Caki2 (cell line): ENCODE measurements at places on chromosomes 2 and 18. TPM values are rescaled to one million over a fixed set of nuclear protein-coding genes. Genes with fewer than 3 reads are reported as not detected.

DNA sequence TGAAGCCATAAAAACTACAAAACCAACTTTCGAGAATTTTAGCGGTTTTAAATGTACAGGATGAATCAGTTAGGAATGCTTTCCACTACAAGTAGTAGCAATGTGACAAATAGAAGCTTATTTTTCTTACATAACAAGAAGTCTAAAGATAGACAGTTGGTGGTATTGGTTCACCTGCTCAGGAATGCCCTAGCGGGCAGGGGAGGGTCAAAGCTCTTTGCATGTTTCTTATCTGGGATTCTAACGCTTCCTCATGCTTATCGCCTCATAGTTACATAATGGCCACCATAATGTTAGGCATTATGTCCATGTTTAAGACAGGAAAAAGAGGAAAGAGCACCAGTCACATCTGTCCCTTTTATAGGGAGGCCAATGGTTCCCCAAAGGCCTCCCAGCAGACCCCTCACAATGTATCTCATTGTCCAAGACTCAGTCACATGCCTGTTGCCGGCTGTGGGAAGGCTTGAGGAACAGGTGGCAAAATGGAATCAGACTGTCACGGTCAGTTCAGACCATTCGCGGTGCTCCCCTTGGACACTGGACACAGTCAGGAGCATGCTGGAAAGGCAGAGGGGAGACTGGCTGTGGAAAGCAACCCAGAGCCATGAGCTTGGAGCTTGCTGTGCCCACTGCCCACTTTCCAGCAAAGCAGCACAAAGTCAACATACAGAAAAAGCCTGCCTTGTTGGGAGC is 69.4 kb upstream of the ODC1 start:
- no peak for DNase-seq

GKN1 gene
- not detected in 2 replicates for total RNA-seq

DNA sequence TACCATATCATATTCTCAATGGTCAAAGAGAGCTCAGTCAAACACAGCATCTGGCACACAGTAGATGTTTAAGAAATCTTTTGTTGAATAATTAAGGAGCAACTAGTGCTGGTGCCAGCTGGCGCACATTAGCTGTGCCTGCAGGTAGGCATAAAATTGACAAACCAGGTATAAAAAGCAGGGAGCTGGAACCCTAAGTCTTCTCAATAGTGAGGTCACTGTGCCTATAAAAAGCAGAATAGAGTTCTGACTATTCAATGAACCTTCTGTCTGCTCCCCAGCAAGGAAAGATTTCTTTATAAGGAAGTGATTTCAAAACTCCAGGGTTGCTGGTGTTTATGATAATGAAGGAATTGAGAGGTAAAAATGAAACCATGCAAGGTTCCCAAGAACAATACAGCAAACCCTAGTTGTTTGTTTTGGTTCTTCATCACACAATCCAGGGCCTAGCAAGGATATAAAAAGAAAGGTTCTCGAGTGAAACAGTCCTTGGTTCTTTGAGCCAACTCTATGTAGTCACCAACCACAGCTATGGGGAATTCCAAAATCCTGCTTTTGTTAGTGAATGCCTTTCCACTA is 76.1 kb downstream of the THADA start:
- DNase-seq: peak; percentile 82

ADCYAP1 gene
- not detected in 2 replicates for total RNA-seq

DNA sequence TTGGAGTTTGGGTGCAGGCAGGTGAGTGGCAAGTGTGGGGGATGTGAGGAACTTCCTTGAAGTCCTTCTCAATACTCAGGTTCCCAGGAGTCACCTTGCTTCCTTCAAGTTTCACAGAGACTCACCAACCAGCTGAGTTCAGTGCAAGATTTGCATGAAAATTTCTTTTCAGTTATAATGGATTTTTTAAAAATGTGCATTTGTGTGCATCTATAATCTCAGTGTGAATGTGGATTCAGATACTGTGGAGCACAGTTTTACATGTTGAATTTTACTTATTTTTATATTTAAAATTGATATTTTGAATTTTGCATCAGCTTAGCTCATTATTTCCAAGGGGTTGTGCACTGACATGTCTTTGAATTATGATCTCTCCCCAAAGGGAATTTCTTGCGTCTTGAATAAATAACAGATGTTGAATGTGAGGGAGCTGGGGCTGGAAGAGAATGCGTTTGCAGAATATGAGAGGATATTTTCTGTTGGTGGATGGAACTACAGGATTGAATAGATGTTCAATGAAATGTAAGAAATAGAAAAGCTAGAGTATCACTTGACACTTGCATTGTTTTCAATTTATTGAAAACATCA is 184.3 kb downstream of the RPRM start:
- no peak for DNase-seq

- DNase-seq: no peak
These were observed 1.7 kb downstream of the ECEL1 start for GRCh38 chr2:232485757-232486557.

GRCh38 chr2:32938934-32939333 is 7.8 kb upstream of the LTBP1 start:
- no peak for DNase-seq

- DNase-seq: no peak
These were observed 46.0 kb upstream of the MBP start for GRCh38 chr18:77178559-77178958.

DNA sequence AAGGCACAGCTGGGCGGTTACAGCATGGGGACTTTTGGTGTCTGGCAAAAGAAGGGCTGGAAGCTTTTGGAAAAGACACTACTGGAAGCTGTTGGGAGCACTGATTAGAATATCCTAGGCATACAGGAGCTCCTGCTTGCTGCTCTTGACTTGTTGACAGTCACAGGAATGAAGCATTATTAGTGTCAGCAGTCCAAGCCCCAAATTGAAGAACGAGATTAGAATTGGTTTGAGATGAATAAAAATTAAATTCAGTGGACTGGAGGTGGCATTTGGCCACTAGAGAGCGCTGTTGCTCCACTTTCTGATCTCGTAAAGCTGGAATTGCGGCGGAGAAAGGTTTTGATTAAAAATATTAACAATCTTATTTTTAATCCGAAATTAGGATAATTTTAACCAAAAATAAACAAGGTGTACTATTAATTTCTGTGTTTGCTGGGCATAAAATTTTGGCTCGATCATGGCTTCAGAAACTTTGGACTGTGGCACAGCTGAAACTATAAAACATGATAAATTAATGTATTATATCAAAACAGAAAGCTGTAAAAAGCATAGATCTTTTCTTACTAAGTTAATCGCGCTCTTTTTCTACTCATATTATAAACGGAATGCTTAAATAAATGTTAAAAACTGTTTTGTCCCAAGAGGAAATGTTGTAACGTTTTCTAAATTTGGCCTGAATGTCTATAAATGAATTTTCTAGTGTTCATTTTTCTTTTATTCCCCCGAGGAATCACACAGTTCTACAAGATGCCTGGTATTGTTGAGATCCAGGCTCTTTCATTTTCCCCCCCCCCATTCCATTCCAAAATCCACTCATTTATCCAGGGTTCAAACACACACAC is 2.4 kb upstream of the HOXD8 start:
- DNase-seq: no peak

GRCh38 chr18:49548229-49548636 is 13.6 kb upstream of the LIPG start:
- DNase-seq: peak; percentile 36

- no peak for DNase-seq
These were observed 881 bp downstream of the PIKFYVE start for GRCh38 chr2:208266936-208267335.

DNA sequence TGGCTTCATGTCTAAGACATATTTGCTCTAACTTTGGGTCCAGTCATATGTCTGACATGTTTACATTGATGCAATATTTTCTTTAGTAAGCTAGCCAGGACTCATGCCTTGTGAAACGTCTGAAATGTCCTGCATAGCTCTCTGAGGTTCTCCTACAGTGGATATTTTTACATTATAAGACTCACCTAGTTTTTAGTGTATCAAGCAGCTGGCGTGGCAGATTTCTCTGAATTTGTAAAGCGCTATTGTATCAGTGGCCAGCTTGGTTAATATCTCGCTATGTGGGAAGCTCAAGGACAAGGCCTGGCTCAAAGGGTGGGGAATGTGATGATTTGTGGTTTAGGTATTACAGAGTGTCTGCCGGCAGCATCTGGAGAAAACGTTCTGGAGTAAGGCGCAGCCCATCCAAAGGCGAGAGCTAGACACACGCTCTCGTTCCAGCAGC is 164.3 kb downstream of the LTBP1 start:
- no peak for DNase-seq

DNA sequence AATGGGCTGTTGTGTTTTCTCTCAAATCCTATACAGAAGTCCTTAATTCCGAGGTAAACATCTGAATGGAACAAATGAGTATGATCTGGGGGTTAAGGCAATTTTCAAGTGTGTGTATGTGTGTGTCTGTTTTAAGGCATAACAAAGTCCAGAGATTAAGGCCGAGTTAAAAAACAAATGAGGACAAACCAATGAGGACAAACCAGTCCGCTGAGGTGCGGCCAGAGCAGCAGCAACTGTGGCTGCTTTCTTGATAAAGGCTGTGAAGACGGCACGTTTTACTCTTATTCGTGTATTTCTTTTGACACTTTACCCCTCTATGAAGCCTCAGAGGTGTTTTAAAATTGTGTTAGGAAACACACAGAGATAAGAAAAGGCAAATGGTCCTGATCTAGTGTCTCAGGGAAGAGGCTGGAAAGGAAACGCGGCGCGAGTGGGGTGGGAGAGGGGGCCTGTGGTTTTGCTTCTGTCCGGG is 495 bp upstream of the GULP1 start:
- no peak for DNase-seq

DNA sequence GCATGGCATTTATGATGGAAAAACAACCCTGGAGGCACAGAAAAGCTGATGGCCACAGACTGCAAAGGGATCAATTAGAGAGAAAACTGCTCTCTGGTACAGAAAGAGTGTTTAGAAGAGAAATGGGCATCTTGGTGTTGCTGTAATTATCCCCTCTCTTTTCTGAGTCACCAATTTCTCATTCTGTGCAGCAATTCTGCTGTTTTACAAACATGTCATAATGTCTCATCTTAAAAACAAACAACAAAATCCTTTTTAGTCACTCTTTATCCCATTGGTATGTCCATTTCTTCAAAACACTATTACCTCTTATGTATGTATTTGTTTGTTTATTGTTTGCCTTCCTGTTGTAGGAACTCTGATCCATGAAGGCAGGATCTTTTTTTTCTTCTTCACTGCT is 73.9 kb upstream of the HK2 start:
- no peak for DNase-seq

DNA sequence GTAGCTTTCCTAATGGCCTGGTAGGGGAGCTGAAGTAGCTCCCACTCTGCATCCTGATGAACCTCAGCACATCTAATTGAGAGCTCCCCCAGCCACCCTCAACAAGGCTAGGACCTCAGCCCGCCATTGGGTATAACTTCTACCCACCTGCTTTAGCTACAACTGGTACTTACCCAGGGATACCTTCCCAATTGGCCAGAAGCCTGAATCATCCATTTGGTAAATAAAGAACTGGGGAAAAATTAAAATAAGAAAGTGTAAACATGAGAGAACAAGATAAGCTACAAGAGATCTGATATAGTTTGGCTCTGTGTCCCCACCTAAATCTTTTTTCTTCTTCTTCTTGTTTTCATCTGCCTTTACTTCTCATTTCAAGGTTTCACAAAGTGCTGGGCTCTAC is 372.0 kb downstream of the CMPK2 start:
- no peak for DNase-seq

DNA sequence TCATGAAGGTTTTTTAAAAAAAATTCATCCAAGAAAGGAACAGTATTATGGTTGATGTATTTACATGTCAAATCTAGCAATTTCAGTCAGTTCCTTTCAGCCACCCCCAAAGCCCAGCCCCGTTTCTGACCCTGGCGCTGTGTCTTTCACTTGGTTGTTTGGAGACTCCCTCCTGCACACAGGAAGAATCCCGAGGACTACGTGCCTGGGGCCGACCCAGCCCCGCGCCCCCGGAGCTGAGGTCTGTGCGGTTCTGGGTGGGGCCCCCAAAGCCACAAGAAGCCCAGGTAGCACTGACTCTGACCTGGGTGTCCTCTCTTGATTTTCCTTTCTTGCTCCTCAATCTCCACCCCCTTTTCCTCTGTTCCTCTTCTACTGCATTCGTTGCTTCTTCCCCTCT is 49.1 kb downstream of the TRAPPC12 start:
- no peak for DNase-seq

REG3A gene
- not detected in 2 replicates for total RNA-seq

DNA sequence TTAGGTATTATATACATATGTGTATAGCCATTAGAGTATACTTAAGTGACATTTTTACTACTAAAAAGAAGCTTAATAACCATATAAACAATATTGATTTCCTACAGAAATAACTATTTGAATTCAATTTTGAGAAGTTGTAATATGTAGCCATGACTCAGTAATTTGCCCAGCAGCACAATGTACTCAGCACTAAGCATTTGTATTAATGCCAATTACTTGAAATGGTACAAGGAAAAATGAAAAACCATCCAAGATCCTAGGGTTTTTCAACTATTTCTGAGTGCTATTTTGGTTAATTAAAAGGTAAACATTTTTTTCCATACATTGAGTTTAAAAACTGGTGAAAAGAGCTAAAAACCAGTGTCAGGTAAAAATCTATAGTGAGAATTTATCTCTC is 324.0 kb downstream of the KCNJ3 start:
- DNase-seq: no peak

- no peak for DNase-seq
These were observed 120.4 kb upstream of the ACKR3 start for GRCh38 chr2:236449167-236449761.

DNA sequence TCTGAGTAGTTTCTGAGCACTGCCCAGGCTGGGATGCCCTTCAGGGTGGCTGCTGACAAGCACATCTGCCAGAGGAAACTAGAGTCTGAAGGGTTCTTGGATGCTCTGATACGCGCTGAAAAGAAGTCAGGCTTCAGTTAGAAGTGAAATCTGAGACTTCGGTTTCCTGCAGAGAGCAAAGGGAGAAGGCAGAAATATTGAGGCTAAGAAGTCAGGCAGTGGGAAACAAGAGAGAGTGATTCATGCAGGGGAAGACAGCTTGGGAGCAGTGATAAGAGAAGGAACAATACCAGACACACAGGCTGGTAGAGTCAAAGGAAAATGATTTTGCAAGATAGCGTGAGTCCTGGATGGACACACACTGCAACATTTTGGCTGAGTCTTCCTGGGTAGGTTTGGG is 51.0 kb upstream of the BOD1L2 start:
- no peak for DNase-seq

FOXI3 gene
- total RNA-seq: not detected in 2 replicates

DNA sequence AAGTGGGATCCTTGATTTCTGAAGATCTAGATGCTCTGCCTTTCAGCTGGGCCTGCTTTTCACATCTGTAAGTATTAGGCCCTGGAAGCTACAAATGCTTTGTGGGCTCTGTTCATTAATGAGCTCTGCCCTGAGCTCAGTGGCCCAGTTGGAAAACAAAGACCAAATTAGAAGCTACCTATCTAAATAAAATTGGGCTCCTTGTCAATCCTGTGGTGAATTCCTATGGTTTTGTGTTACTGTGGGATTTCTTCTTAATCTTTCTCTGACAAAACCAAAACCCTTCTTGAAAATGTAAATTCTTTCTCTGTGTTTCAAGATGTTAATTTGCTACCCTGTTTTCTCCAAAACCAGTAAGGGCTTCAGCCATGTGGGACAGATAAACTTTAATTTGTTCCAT is 219.0 kb upstream of the HS6ST1 start:
- no peak for DNase-seq

ERBB4 gene
- 0.10 TPM in 1 of 2 replicates, not detected in the other for total RNA-seq

WDR7 gene
- 2.6 and 6.6 TPM in 2 replicates for total RNA-seq
